ENCODE measurements at places on chromosomes 11 and 22. TPM values are rescaled to one million over a fixed set of nuclear protein-coding genes. Genes with fewer than 3 reads are reported as not detected.

- no peak for DNase-seq
These were observed 21.9 kb downstream of the HSPA8 start for GRCh38 chr11:123040111-123040432.

DNA sequence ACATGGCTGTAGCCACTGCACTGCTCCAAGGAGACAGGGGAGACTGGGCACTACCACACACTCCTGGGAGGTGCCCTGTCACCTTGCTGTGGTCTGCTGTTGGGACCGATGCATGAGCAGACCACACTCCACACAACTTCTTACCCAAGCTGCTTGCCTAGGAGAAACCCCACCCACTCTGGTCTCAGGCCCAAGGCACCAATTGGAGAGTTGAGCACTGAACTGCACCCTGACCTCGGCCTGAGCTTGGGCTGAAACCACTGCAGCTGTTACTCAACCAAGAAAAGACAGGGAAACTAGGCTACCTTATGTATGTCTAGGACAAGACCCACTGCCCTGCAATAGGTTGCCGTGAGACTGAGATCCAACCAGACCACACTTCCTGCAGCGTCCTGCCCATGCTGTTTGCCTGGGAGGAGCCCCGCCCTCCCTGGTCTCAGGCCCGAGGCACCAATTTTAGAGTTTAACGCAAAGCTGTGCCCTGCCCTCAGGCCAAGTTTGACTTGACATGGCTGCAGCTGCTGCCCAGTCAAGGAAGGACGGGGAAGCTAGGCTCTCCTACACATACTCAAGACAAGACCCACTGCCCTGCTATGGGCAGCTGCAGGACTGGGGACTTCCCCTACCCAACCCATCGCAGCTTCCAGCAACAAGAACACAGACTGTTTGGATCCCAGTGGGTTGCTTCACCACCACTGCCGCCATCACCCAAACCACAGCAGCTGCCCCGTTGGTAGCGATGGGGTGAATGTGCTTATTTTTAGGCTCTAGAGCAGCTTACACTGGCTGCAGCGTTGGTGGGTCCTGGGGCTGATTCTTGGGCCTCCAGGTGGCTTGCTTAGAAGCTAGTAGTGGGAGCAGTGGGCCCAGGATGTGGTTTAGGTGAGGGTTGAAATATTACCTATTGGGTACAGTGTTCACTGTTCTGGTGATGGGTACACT, 66.8 kb downstream of the BRD1 start:
- no peak for DNase-seq

- DNase-seq = no peak
These were observed 119.4 kb upstream of the CLPB start for GRCh38 chr11:72553706-72554105.

GRCh38 chr11:72669527-72669926, 4.7 kb downstream of the PDE2A start:
- no peak for DNase-seq

- no peak for DNase-seq
These were observed 90.4 kb downstream of the HIPK3 start for GRCh38 chr11:33347490-33348125.

GRCh38 chr22:29726106-29726505, 6.3 kb downstream of the CABP7 start:
- DNase-seq = no peak

GRCh38 chr11:128018692-128019091, 568.7 kb downstream of the ETS1 start:
- no peak for DNase-seq

- DNase-seq = no peak
These were observed 28.1 kb upstream of the CREB3L1 start for GRCh38 chr11:46249103-46249937.

DNA sequence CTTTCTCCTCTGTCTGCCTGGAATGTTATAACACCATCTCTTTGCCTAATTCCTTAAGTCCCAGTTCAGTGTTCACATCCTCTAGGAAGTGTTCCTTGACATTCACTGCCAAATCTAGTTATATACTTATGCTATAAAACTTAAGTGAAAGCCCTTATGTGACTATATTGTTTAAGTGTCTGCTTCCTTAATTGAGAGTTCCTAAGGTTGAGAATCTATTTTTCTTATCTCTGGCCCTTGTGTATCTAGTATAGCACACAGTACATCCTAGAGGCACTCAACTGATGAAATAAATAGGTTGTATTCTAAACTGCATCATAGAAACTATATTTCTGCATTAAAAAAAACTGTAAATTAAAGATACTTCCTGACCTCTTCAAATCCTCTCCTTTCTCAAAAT, 16.9 kb downstream of the KMT5B start:
- DNase-seq = no peak

DNA sequence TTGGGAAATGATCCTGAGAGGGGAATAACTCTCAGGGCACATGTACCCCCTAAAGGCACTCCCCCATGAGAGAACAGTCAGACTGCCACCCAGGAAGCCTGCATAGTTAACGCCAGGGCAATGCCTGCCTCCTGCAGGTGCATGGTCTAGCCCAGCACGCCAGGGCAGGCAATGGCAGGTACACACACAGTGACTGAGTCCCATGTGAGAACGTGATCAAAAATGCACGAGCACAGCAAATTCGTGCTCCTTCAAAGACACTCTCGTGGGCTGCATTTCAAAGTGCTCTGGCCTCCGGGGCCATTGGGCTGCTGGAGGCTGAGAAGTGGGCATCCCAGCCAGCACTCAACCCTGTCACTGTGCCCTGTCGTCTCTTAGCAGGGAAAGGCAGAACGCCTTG, 79.7 kb downstream of the SHANK2 start:
- no peak for DNase-seq

DNA sequence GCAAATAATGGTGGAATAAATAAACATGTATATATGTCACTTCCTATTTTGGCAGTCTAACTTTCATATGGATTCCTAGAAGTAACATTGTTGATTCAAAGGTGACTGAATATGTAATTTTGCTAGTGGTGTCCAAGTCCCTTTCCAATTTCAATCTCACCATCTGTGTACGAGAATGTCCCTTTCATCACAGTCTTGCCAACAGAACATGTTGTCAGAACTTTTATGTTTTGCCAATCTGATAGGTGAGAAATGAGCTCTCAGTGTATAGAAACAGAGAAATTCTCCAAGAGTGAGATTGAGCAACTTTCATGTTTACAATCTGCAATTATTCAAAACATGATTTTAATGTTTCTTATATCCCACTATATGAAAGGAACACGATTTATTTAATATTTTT, 167.5 kb downstream of the CNTN5 start:
- DNase-seq = no peak

- DNase-seq = no peak
These were observed 209.7 kb downstream of the SNX19 start for GRCh38 chr11:130706572-130706971.

DNA sequence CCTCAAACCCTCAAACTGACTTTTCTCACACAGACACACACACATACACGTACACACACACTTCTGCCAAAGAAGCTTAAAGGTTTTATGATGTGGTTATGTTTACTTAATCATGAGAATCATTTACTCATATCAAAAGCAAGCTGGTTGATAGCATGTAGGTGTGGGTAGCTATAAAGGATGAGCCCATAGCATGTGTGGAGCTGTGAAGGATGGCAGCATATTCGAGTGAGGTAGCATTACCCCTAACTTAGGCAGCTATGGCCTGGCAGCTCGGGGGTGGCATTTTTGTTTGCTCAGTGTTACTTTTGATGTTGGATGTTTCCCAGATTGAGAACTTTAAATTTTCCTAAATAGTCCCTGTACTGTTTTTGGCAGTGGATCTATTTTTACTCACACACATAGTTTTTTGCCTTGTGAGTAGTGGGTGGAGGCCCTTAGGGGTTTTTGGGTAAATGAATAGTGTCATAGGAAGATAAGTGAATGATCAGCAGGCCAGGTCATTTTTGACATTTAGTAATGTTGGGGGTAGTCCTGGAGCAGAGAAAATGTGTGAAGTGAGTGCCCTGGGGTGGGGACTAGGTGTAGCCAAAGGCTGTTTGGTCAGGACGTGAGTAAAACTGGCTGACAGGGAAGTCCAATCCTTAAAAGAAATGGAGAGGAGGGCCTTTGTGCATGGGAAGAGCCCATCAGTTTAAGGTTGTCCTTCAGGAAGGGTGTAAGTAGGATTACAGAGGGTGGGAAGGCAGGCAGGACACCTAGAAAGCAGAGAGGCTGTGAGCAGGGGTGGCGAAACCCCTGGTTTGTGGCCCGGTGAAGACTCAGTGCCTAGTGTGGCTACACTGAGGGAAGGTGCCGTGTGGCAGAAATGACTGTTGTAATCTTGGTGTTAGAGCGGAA, 7.1 kb downstream of the YWHAH start:
- DNase-seq = no peak

DNA sequence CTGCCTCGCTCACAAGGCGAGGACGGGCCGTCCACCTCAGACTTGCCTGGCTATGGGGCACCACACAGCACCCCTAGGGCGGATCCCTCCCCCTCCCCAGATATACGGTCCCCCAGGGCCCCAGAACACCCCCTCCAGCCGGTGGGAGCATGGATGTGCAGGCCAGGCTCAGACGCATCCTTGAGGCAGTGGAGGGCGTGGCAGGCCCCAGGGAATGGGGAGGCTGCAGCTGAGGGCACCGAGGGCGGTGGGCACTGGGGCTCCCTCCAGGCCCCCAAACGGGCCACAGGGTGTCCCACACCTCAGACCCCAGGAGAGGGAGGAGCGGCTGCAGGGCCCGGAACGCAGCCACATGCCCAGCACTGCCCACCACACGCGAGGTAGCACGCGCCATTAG, 12.1 kb downstream of the TTLL8 start:
- DNase-seq = no peak

DNA sequence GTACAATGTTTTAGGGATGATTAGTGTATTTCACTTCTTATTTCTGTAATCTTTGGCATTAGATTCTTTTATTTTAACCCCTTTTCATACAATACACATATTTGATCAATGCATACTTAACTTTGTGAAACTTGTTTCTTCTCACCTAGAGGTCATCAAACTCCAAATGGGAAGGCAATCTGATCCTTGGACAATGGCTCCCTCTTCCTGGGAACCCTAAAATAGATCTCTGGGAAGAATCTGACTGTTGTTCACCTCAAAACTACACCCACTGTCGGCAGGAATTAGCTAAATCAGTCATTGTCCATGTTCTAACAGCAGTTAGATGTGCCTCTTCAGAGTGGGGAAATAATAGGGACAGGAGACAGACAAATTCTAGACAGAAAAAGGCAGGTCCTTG, 707.4 kb upstream of the CHORDC1 start:
- DNase-seq = no peak

Gene HIPK3
- 42.3 TPM for total RNA-seq

Gene POU2AF2
- total RNA-seq = not detected

Gene PGA4
- total RNA-seq = not detected

Gene AQP11
- 6.3 TPM for total RNA-seq

Gene CCDC73
- total RNA-seq = not detected

Measured in Caki2 (cell line).